ENCODE measurements at places on chromosomes 3 and 15.

GRCh38 chr3:127307916-127308315 lies 20.1 kb upstream of the PRR20G start:
- no peak for DNase-seq

GRCh38 chr15:89502867-89503595 lies 6.6 kb upstream of the RHCG start:
- no peak for DNase-seq

DNA sequence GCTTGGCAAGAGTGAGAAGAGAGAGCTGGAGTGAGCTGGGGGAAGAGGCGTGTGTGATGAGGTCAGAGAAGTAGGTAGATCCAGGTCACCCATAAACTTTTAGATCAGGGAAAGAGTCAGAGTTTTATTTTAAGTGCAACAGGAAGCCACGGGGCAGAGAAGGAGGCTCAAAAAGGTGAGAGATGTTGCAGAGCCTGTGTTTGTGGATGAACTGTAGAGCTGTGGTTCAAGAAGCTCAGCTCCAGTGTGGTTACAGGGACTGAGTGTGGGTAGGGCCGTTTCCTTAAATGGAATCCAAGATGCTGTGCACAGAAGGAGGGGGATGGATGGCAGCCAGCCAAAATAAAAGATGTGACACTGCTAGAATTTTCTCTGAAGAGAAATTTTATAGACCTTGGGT lies 337.2 kb downstream of the SATB1 start:
- no peak for DNase-seq

DNA sequence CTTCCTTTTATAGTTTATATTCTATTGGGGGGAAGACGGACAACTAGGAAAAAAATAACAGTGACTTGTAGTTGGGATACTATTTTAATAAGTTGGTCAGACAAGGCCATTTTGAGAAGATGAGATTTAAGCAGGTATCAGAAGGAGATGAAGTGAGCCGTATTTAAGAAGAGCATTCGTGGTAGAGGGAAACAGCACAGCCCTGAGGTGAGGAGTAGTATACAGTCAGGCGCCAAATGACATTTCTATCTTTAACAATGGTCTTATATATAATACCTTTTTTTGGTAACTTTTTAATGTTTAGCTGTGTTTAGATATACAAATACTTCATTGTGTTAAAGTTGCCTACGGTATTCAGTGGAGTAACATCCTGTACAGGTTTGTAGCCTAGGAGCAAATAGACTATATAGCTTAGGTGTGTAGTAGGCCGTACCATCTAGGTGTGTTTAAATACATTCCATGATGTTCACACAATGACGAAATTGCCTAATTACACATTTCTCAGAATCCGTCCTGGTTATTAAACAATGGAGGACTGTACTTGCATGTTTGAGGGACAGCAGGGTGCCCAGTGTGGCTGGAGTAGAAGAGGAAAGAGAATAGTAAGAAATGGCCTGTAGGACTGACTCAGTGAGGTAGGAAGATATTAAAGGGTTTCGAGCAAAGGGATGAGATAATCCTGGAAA lies 1.6 kb downstream of the NKTR start:
- no peak for DNase-seq

GRCh38 chr3:72441284-72441994 lies 406.8 kb downstream of the SHQ1 start:
- DNase-seq, result no peak

- no peak for DNase-seq
These were observed 20.7 kb downstream of the TPM1 start for GRCh38 chr15:63063164-63063756.

GRCh38 chr3:194736277-194736895 lies 50.7 kb downstream of the FAM43A start:
- DNase-seq, result no peak

GRCh38 chr3:3031326-3031725 lies 78.8 kb downstream of the IL5RA start:
- no peak for DNase-seq

DNA sequence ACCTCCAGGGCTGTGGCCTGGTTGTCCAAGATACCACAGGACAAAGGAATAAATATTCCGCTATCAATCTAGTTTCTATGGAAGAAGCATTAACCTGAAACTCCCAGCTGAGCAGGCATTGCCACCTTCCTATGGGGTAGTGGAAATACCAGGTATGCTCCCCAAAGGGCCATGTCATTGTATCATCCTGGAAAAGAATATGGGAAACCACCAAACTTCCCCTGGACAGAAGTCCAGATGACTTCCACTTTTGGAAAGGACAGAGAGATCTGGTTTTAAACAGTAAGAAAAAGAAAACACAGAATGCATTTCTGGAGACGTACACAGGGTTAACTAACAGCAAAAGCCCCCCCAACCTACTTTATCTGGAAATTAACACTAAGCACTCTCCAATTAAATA lies 100.2 kb downstream of the RFTN1 start:
- DNase-seq, result no peak

DNA sequence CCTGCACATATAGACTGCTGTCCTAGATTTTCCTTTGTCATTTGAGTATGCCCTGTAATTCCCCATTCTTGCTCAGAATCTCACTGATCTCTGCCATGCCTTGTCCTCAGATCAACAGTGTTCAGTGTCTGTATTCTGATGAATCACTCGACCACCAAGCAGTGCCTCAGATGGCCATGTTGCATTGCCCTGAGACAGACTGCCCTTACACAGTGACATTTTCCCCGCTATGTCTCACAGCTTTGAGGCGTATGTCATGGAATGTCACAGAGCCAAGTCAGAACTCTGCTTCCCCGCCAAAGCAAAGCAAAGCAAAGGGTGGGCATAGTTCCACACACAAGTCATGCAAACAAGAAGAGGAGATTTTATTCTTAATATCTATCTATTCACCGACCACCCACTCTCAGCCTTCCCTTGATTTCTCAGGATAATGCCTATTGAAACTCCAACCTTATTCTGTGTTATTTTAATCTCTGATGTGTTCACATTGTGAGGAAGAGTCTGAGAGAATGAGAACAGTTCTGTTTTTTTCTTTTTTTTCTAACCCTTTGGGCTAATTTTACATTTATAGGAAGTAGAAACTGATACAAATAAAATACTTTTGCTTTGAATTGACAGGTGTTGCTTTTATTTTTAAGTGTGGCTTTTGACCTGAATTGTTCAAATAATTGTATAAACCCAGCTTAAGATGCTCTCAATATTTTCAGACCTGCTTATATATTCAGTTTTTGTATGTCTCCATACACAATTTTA lies 16.9 kb upstream of the PSMD6 start:
- DNase-seq, result no peak

DNA sequence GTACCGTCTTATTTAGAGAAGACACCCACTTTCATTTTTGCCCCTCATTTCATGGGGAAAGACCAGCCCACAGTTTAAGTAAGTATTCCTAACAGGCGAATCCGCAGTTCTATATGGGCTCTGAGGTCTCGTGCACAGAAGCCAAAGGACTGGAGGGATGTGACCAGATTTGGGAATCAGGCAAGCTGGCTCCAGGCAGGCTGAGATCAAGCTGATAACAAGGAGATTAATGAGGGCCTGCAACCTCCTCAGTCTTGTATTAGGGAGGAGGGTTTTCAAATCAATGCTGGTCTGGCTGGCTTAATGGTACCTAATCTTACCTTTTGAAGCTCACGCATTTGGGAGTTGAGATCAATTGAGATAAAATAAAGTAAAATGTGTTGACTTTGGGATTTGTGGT lies 15.3 kb downstream of the ST8SIA2 start:
- no peak for DNase-seq

GRCh38 chr15:81968691-81969090 lies 77.1 kb downstream of the MEX3B start:
- no peak for DNase-seq

DNA sequence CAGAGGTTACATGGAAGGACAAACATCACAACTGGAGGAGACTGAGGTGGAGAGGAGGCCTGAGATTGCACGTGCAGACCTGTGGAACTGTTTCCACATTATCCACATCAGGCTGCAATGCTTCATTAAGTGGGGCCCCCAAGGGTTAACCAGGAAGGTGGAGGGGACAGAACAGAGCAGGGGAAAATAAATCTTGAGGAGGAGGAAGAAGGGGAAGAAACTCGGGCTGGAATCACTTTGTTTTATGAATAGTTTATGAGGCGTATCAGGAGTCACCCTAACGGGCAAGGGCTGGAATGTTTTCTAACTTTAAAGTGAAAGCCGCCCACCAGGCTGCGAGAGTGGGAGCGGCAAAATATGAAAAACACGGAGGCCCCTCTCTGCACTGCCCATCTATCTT lies 154.9 kb downstream of the WNT5A start:
- no peak for DNase-seq

DNA sequence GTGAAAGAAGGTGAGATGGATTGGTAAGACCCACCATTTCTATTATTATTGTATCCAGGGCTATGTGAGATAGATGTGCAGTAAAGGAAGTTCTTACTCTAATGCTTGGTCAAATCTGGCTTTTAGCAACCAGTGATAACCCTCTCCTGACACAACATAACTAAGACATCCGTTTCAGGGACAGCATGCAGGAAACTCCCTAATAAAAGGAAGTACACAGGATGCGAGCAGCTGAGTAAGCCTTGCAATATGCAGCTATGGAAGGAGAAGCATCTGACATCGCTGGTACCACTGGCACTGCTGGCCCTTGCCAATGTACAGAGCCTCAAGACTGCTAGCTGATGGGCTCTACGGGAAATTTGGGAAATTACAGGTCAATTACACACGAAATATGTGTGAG lies 662.3 kb downstream of the NR2F2 start:
- DNase-seq, result no peak

DNA sequence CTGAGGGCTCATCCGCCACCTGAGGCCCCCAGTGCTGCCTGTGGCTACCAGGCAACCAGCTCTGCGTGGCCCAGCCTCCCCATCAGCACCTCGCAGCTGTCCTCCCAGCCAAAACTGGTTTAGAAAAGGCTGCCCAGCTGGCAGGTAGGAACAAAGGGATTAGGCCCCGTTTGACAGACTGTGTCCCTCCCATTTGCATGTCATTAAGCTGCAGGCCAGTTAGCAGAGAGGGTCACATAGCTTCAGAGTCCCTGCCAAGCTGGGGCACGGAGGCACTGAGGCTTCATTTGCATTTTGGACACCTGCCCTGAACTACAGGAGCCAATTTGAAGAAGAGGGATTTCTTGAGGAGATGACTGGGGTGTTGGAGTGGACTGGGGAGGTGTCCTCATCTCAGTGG lies 177.9 kb downstream of the TLE3 start:
- DNase-seq, result no peak
